GM12864 (cell line): ENCODE measurements at places on chromosomes 12 and 14.

DNA sequence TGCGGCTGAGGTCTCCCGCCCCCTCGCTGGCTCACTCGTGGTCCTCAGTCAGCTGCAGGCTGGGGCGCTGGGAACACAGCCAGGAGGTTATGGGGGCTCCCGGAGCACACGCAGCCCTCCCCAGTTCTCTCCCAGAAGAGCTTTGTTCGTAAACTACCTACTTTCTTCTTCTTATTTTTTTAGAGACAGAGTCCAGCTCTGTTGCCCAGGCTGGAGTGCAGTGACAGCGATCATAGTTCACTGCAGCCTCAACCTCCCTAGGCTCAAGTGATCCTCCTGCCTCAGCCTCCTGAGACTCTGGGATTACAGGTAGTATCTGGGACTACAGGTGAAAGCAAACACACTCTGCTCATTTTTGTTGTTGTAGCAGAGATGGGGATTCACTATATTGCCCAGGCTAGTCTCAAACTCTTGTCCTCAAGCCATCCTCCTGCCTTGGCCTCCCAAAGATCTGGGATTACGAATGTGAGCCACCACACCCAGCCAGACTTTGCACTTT lies 15.5 kb upstream of the PLA2G1B start:
- DNase-seq: no peak

- DNase-seq: no peak
Measured at GRCh38 chr12:48061938-48062719, 43.8 kb downstream of the SENP1 start.

DNA sequence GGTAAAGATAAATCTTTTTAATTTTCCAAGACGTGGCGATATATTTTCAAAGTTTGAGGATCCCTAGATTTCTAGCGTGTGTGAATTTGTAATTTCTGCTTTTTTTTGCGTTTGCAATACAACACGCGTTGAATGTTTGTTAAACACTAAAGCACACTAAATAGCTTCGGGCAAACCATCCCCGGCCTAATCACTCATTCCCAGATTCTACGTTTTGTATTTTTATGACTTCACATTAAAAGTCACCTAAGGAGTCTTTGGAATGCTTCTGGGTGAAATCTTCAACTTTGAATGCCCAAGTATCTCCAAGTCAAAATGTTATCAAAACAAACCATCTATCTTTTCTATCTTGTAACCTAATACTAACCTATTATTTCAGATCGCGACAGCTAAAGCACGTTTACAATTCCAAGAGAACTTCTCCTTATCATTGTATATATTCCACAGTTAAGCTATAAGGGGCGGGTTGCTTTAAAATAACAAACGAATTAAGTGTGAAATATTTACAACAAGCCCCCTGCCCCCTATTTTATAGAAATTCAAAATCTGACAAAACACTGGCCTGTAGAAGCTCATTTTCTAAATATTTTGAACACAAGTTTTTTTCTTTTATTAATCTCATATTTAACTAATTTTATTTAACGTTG lies 1.1 kb downstream of the ALX1 start:
- DNase-seq: no peak

DNA sequence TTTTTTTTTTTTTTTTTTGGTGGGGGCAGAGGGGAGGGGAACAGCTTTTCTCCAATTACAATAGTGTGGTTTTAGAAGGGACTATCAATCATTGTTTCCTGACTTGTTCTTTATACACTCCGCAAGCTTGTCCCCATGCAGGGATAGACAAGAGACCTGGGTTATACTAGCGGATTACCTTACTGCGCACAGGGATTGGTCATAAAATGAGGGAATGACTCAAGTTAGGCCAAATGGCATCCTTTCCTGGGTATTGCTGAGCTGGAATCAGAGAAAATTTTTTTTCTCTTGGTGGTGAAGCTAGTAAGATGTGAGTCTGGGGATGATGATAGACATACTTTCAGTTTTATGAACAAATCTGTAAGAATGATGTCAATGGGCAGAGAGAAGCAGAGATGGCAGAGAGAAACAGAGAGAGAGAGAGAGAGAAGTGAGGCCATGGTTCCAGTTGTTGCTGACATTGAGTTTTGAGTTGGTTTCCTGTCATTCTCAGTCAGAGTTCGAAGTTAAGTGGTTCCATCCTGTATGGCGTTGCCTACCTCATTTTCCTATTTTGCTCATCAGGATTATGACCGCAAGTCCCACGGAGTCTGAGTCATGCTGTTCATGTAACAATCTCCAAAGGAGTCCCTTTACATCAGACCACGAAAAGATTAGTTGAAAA lies 59.1 kb upstream of the OTOGL start:
- no peak for DNase-seq

- DNase-seq: no peak
Measured at GRCh38 chr12:49811136-49811535, 17.1 kb downstream of the NCKAP5L start.
